Cerebellar nuclear complex (tissue), 1 donor: ENCODE measurements at places on chromosomes 1 and 21.

- DNase-seq, result no peak
Measured at GRCh38 chr1:63014267-63014666, 230.3 kb downstream of the ATG4C start.

- DNase-seq, result no peak
Measured at GRCh38 chr1:175433532-175434282, 241.1 kb upstream of the KIAA0040 start.

DNA sequence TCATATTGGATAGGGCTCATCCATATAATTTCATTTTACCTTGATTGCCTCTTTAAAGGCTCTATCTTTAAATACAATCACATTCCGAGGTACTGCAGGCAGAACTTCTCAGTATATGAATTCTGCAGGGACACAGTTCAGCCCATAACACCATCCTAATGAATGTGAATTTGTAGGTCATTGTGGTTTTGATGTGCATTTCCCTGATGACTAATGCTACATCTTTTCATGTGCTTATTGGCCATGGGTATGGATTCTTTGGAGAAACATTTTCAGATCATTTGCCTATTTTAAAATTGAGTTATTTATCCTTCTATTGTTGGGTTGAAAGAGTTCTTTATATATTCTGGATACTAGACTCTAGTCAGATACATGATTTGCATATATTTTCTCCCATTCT is 9.6 kb upstream of the RPS6KC1 start:
- no peak for DNase-seq

- no peak for DNase-seq
Measured at GRCh38 chr1:161730050-161730564, 8.8 kb downstream of the FCRLB start.

DNA sequence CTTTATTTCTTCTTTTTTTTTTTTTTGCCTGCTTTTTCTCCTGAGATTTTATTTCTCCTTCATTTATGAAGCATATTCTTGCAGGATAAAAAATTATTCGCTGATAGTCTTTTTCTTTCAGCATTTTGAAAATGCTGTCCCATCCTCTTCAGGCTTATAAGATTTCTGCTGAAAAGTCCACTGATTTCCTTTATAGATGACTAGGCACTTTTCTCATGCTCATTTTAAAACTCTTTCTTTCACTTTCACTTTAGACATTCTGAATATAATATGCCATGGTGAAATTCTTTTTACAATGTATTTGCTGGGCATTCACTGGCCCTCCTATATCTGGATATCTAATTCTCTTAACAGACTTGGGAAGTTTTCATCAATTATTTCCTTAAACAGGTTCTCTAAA is 25.5 kb upstream of the GTF2B start:
- DNase-seq, result no peak

DNA sequence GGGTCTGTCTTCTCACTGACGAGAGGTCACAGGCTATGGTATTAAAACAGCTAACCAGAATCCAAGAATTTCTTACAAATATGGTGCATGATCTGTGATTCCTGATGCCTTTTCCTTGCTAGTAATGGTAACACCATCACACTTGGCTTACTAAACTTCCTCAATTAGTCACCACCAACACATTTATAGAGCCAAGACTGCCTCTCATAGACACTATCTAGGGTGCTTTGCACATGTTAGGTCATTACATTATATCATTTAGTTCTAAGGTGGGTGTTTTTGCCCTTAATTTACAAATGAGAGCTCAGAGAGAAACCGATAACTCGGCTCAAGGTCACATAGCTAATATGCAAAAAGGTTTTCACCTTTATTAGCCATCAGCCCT is 8.7 kb downstream of the KIF21B start:
- DNase-seq, result no peak

- DNase-seq, result no peak
Measured at GRCh38 chr21:36134803-36135390, at the start of gene CBR3. Gene CBR3, plus strand, starts transcription at chr21:36135079. Its CDS starts 114 bp downstream, at chr21:36135193.

GRCh38 chr1:160539990-160540858 is 17.2 kb upstream of the SLAMF6 start:
- DNase-seq, result no peak

- no peak for DNase-seq
Measured at GRCh38 chr1:116532671-116533428, 38.0 kb downstream of the CD58 start.

- DNase-seq, result no peak
Measured at GRCh38 chr1:91761295-91761721, 124.6 kb downstream of the TGFBR3 start.

- DNase-seq, result no peak
Measured at GRCh38 chr1:36555041-36555440, 72.3 kb upstream of the CSF3R start.

DNA sequence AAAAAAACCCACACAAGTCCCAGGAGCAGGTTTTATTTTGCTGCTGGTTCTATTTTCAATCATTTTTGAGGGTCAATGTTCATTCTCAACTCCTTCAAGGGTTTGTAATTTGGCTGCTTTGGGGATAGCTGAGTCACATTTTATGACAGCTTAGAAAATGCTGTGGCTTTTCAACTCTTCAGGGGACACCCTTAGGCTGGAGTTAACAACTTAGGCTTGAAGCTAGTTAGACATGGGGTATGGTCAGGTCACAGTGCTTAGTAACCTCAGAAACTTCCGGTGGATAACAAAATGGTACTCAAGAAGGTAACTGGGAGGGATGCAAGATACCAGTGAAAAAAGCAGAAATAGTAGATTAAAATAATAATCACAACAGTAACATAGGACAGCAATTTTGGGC is 308.8 kb downstream of the HHIPL2 start:
- DNase-seq, result no peak

GRCh38 chr1:2567083-2567679 is 11.0 kb downstream of the TNFRSF14 start:
- DNase-seq, result no peak

DNA sequence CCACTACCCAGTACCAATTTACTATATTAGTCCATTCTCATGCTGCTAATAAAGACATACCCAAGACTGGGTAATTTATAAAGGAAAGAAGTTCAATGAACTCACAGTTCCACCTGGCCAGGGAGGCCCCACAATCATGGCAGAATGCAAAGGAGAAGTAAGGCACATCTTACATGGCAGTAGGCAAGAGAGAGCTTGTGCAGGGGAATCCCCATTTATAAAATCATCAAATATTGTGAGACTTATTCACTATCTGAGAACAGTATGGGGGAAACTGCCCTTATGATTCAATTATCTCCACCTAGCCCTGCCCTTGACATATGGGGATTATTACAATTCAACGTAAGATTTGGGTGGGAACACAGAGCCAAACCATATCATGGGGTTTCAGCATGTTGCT is 6.4 kb downstream of the CD58 start:
- DNase-seq, result no peak

GRCh38 chr1:179079113-179079761 is 2.6 kb upstream of the TOR3A start:
- DNase-seq, result no peak

DNA sequence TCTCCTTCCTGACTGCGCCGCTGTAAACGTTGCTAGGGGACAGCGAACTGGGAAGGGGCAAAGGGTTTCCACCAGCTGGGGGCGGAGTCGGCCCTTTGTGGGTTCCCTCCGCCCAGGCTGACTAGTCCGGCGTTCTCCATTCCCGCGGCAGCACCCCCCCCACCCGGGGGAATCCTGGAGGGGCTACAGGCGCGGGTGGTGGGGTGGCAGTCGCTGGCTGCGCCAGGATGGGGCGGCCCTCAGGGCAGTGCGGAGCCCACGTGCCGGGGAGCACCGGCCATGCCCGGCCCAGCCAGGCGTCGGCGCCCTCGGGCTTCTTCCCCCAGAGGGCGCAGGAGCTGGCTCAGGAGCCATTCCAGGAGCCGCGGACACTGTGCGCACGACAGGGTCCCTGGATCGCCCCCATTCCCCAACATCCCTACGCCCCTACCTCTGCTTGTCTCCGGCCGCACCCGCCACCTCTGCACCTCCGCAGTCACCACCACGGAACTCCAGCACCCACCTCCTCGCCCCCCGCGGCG is 476 bp downstream of the BATF3 start:
- DNase-seq, result no peak

- no peak for DNase-seq
Measured at GRCh38 chr21:35216996-35217395, 167.9 kb upstream of the RUNX1 start.

DNA sequence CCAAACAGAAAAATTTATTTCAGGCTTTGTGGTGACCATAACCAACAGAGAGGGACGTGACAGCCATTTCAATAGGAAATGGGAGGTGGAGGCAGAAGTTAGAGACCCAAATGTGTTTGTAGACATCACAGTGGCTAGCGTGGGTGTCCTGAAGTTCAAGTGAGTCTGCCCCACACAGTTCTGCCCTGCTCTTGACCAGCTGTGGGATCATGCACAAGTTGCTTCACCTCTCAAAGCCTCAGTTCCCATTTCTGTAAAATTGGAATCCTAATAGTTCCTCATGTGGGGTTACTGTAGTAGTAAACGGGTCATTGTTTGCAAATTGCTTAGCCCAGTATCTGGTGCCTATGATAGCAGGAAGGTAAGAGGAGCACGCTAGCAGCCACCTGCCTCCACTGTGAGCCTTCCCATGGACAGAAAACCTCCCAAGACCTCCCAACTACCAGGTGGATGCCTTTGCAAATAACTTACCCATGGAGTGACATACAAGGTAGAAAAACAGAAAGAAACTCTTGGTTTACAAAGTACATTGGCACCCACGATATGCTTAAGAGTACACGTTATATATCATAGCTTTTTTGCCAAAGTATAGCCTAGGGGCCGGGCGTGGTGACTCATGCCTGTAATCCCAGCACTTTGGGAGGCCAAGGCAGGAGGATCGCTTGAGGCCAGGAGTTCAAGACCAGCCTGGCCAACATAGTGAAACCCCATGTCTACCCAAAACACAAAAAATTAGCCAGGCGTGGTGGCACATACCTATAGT is 29.1 kb downstream of the FHAD1 start:
- DNase-seq, result no peak

DNA sequence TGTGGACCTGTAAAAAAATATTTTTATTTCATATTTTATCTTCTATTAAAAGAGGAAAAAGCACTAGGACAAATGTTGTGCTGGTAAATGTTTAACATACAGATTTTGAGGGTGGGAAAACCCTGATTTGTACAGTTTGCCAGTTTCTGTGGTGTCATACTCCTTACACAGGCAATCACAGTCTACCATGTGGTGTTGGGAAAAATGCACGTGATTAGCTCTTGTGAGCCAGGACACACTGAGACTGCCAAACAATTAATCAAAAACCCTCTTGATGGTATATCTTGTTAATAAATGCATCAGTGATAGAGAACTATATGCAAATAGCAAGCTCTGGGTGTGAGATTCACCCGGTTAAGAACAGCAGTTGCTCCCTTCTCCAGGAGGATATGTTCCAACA is 136.5 kb upstream of the ZC3H11B start:
- DNase-seq, result no peak

DNA sequence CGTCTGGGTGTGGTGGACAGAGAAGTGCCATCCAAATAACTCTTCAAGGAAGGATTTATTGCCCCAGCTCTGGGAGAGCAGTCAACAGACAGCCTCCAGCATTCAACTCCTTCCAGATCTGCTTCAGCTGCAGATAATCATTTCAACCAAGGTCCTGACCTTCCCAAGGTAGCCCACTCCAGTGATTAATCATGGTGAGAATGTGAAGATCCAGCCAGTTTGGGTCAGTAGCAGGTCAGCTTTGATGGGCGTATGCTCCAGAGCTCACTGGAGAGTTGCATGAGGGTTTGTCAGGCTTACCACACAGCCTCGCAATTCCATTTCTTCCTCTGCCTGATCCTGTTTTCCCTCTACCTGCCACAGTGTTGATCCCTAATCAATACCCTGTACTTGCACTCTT is 214.5 kb upstream of the ZRANB2 start:
- DNase-seq, result no peak

DNA sequence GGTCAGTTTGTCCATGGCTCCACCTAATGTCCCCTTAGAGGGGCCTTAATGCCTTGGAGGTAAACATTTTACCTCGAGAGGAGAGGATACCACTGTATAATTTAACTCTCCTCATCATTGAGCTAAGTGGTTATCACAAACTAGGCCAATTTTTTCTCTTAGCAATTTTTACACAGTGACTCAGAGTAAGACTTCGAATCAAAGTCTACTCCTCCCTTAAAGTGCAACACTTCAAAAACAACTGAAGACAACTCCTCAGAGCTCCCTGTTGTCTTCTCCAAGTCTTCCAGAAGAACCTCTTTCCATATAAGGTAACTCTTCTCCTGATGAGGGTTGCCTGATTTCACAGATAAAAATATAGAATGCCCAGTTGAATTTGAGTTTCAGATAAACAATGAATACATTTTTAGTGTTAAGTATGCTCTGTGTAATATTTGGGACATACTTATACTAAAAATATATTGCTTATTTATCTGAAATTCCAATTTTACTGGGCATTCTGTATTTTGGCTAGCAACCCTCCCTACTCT is 4.9 kb upstream of the PTGFRN start:
- no peak for DNase-seq

DNA sequence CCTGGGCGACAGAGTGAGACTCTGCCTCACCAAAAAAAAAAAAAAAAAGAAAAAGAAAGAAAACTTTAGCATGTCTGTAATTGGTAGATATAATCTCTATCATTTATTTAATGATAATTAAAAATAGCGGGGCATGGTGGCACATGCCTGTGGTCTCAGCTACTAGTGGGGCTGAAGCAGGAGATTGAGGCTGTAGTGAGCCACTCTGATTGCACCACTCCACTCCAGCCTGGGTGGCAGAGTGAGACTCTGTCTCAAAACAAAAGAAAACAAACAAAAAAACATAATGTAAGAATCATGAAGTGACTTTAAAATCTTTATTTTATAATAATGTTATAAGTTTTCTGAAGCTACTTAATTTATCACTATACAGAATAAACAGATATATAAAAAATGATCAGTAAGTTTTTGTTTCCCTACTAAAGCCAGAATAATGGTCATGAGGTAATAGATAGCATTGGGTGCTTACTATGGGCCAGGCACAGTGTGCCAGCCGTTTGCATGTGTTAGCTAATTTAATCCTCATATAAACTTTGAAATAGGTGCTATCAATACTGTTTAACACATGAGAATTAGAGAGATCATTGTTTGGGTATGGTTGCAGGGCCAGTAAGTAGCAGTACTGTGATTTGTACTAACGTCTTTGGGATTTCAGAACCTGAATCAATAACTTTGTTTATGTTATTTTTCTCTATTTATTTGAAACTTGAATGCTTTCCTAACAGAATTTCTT is 23.8 kb downstream of the CLIC4 start:
- DNase-seq, result no peak

- DNase-seq, result no peak
Measured at GRCh38 chr1:17828991-17829390, 73.9 kb downstream of the ACTL8 start.
